SJSA1 (cell line): ENCODE measurements at places on chromosomes 16 and 17. TPM values are rescaled to one million over a fixed set of nuclear protein-coding genes. Genes with fewer than 3 reads are reported as not detected.

The CD19 gene
- total RNA-seq, result not detected in 2 replicates

DNA sequence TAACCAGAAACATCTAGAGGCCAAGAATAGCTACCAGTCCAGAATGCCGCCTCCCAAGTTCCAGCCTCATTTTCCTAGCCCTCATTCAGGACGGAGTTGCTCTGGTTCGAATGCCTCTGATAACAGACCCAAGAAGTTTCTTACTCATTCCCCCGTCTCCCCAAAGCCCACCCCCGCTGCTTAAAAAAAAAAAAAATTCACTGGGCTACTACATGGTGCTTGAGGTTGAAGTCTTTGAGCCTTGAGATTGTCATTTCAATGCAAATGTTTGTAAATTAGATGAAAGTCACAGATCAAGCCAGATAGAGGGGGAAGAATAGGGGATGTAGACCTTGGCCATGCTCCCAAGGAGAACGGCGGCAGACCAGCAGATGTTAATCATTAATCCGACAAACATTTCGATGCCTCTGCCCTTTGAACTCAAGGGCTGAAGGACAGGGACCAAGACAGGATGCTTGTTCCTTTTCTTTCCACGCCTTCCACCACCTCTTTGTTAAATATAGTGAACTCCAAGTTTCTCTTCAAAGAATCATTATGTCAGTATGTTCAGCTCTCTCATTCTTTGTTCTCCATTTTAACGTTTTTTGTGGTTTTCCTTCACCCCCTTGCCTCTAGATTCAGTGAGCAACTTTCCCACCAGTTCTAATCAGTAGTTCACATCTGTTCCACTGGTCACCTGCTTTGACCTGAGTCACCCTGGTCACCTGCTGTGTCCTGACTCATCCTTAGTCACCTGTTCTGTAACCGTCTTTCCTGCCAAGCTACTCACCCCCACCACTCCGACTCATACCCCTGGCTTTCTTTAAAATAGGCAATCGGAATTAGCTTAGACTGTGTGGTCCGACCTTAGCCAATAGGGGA is 190.3 kb downstream of the CPPED1 start:
- no peak for DNase-seq
- no peaks in the 10 kb centered on the region for H3K36me3 ChIP-seq
- no peak overlapping the region for H3K4me3 ChIP-seq
- H3K27ac ChIP-seq, result no peak overlapping the region
- H3K27me3 ChIP-seq, result no peaks in the 10 kb centered on the region

DNA sequence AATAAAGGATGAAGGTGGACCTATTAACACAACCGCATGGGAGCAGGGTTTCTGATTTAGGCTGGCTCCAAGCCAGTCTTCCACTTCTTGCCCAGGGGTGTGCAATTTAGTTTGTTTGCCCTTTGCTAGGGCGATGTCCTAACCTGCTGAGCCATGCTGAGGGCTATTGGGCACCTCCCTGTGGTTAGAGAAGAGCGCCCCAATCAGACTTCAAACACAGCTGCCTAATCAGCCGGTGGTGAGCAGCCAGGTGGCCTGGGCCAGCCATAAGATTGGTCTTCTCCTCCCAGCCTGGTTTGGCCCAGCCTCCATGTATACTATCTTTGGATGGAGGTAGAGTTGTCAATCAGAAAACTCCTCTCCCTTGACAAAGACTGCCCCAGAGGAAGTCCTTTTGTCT is 15.7 kb downstream of the TMEM94 start:
- DNase-seq, result no peak
- no peak overlapping the region for H3K4me3 ChIP-seq
- H3K27ac ChIP-seq, result no peak overlapping the region
- no peaks in the 10 kb centered on the region for H3K4me1 ChIP-seq

DNA sequence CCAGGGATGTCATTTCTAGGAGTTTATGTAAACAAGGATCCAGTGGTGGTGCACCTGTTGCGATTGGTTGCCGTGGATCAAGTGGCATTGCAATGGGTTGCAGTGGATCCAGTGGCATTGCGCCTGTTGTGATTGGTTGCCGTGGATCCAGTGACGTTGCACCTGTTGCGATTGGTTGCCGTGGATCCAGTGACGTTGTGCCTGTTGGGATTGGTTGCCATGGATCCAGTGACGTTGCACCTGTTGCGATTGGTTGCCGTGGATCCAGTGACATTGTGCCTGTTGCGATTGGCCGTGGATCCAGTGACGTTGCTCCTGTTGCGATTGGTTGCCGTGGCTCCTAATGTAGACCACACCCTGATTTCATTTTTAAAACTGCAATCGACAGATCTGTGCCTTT is 56.2 kb upstream of the CRISPLD2 start:
- peaks cover 80% of the 10 kb centered on the region for H3K36me3 ChIP-seq
- H3K4me3 ChIP-seq, result no peak overlapping the region
- H3K4me1 ChIP-seq, result peaks cover 6% of the 10 kb centered on the region
- H3K27ac ChIP-seq, result no peak overlapping the region
- DNase-seq, result no peak

DNA sequence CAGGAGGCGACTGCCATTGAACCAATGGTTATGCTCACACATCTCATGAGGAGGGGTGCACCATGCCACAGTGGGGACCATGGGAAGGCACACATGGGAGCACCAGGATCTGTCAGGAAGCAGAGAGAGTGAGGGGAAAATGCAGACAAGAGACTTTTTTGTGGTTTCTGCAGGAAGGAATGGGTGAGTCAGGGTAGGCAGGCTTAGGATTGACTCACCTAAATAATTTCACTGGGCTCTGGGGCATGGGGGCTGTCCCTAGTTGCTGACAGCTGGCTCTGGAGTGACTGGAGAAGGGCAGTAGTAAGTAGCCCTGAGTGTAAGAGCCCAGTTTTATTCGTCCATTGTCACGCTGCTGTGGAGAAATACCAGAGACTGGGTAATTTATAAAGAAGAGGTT is 202.4 kb downstream of the AXIN2 start:
- H3K27ac ChIP-seq, result 0 out of 2 replicates have a peak overlapping the region, but pooled peaks have one; percentile 0
- no peak overlapping the region for H3K4me3 ChIP-seq
- peaks cover 31% of the 10 kb centered on the region for H3K4me1 ChIP-seq
- no peaks in the 10 kb centered on the region for H3K36me3 ChIP-seq
- DNase-seq, result peak; percentile 91

The SMPD3 gene
- total RNA-seq, result 1.3 TPM in 1 of 2 replicates, not detected in the other
